Fibroblast of lung (primary cell): ENCODE measurements at places on chromosomes 7 and 10. TPM values are rescaled to one million over a fixed set of nuclear protein-coding genes. Genes with fewer than 3 reads are reported as not detected.
A peak's percentile ranks its signal among the peaks of the same experiment; 100 is the strongest.

Gene TSPAN15
- 0.56 TPM in 1 of 2 replicates, not detected in the other for polyA plus RNA-seq

Gene CNPY1
- not detected in 2 replicates for polyA plus RNA-seq

DNA sequence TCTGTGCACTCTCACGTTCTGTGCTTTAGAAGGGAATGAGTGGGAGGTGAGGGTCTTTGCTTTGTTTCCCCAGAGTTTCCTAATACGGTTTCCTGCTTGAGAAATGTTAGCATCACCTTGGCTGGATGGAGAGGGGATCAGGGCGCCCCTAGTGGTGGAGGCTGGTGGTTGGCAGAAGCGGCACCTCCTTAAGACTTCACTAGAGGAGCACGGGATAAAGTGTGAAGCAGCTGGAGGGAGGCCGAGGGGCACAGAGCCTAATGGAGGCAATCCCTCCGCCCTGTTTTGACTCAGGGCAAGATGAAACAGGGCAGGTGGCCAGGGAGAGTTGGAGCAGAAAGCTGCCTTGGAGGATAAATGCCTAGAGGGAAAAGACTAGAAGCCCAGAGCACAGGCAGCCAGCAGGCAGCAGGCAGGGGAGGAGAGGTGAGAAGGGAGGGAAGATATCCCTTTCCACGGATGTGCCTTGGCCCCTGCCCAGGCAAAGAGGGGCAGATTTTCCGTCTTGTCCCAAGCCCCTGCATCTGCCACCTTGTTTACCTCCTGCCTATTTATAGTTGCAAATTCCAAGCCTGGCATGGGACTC is 56.0 kb upstream of the BTRC start:
- DNase-seq: peak; percentile 27
- H3K27me3 ChIP-seq: peaks cover 41% of the 10 kb centered on the region
- H3K36me3 ChIP-seq: no peaks in the 10 kb centered on the region
- H3K4me3 ChIP-seq: no peak overlapping the region

GRCh38 chr10:60679388-60679990 is 98.8 kb upstream of the CDK1 start:
- H3K4me3 ChIP-seq: no peak overlapping the region
- no peak overlapping the region for H3K27ac ChIP-seq
- no peak for DNase-seq
- no peaks in the 10 kb centered on the region for H3K4me1 ChIP-seq
- H3K27me3 ChIP-seq: no peaks in the 10 kb centered on the region

DNA sequence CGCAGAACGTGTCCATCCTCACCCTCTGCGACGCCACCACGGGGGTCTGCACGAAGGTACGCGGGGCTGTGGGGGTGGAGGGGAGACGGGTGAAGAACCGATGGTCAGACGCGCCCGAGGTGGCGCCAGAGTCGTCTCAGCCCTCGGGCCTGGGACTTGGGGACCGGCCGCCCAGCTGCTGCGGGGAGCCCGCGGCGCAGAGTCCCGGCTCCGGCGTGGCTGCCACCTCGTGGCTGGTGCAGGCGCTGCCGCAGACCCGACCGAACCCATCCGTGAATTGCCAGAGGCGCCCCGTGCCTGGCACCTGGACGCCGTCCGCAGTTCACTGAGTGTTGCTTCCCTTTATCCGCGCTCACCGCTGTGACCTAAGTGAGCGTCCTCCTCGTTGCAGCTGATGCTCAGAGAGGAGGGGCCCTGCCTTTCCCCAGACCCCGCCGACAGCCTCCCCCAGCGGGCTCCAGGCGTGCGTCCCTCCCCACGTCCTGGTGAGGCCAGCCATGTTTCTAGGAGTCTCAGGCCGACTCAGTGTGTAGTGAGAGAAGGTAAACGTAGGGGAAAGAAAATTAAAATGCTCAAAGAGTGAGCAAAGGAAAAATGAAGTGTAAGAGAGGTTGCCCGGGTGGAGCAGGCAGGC is 208.7 kb downstream of the PAXIP1 start:
- no peaks in the 10 kb centered on the region for H3K36me3 ChIP-seq
- H3K4me3 ChIP-seq: no peak overlapping the region
- H3K4me1 ChIP-seq: no peaks in the 10 kb centered on the region
- H3K27me3 ChIP-seq: no peaks in the 10 kb centered on the region
- no peak overlapping the region for H3K27ac ChIP-seq
- no peak for DNase-seq
